Effector memory CD4-positive, alpha-beta T cell (primary cell): ENCODE measurements at places on chromosomes 3 and 15.

GRCh38 chr3:48633743-48634142 is 1.5 kb downstream of the SLC26A6 start:
- no peak for DNase-seq

DNA sequence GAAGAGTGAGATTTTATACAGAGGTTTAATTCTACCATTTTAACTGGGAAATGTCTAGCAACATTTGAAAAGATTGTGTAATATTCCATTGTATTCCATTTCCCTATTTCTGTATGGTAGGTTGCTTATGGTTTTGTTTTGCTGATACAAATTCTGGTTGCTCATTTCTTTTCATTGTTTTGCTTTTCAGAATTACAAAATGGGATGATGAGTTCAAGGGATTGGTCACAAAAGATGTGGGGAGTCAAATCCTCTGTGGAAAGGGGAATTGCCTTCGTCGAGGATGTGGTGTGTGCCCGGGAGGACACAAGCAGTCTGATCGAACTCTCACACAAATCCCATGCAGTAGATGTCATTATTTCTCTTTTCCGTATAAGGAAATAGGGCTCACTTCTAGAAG is 18.3 kb downstream of the SLCO3A1 start:
- DNase-seq, result no peak

GRCh38 chr3:120425572-120426250 is 25.1 kb downstream of the FSTL1 start:
- DNase-seq, result no peak

- no peak for DNase-seq
Observed at GRCh38 chr15:69727121-69727924, 274.7 kb downstream of the RPLP1 start.

GRCh38 chr3:60399861-60400845 is 851.1 kb downstream of the FHIT start:
- no peak for DNase-seq

- DNase-seq, result no peak
Observed at GRCh38 chr15:74653426-74654102, 37.9 kb downstream of the CLK3 start.

GRCh38 chr15:40510201-40510600 is 39.4 kb downstream of the CHST14 start:
- no peak for DNase-seq

- DNase-seq, result peak; percentile 27
Observed at GRCh38 chr15:42084465-42085235, 9.7 kb downstream of the PLA2G4D start.

- DNase-seq, result no peak
Observed at GRCh38 chr3:47128137-47128536, 35.8 kb downstream of the SETD2 start.

- DNase-seq, result no peak
Observed at GRCh38 chr3:115292131-115292530, 145.0 kb upstream of the ZBTB20 start.

DNA sequence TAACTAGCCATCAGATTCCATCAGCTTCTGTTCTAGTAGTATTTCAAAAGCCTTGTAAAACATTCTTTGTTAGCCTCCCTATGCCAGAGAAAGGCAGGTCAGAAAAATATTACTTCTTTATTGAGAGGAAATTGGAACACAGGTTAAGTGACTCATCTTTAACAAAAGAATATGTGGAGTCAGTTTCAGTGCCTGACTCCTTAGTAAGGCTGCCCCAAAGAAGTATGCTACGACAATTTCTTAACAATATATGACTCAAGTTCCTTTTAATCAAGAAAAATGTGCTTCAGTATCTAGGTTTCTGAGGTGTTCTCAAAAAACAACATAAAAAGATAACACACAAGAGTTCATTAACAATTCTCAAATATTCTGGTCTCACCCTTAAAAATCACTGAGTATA is 139.2 kb downstream of the VPS13C start:
- no peak for DNase-seq

- no peak for DNase-seq
Observed at GRCh38 chr3:132543011-132543739, 53.9 kb upstream of the ACKR4 start.

DNA sequence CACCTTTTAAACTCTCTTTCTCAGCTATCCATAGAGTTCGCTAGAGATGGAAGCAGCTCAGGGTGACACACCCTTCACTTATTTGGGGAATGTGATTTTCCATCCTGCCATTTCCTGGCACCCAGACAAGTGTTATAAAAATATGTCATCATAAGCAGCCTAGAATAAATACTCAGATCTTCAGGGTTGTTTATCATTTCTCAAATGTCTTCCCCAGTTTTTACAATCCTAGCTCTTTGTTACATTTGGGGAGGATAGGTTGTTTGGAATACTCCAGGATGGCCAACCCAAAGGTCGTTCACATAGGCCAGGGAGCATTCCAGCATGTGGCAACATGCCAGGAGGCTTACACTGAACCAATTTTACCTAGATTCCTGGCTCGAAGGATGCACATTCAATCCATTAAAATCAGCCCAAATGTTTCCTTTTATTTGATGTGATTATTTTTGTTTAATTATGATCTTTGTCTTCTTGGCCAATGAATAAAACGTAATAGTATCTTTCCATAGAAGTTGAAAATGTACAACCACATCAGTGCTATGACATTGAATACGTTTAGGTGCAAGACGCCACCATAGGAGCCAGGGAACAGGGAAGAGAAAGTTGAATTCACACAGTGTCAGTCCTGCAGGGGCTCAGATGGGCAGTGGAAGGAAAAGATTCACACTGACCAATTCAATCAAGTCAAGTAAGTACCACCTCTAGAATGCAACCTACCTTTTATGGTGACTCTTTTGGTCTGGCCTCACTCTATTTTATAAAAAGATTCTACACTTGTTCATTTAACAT is 537.7 kb upstream of the MDFIC2 start:
- no peak for DNase-seq

- DNase-seq, result no peak
Observed at GRCh38 chr3:118577055-118577777, 457.4 kb downstream of the IGSF11 start.

DNA sequence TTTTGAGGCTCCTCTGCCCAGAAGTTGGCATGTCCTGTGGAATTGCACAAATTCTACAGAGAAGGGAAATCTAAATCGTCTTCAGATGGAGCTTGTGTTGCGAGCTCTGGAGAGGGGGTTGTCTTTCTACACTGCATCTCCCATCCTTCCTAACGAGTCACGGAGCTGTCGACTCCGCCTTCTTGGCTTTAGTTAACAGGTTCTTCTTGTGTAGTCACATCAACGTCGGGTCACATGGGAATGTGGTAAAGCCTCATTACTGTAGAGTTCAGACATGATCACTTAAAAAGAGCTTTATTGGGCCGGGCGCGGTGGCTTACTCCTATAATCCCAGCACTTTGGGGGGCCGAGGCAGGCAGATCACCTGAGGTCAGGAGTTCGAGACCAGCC is 60.0 kb downstream of the DNASE1L3 start:
- DNase-seq, result no peak

DNA sequence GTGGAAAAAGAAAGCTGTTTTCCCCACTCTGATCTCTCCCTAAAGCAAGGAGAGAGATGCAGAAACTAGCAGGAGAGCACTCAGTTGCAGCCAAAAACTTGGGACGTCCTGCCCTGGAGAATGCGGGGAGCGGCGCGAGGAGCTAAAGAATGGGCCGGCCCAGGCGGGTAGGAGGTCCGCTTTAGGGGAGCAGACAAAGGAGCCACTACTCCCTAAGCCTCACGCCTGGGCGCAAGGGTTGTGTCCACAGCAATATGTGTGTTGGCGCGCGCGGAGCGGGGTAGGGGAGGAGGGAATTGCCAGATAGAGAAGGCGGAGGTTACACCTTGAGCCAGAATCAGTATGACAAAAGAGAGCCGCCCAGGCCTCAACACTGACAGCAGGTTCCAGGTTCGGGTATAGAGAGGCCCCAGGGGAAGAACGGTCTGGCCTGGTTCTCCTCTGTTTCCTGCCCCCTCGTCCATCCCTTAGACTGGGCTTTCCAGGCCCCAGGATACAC is 2.9 kb downstream of the WNT5A start:
- DNase-seq, result no peak

DNA sequence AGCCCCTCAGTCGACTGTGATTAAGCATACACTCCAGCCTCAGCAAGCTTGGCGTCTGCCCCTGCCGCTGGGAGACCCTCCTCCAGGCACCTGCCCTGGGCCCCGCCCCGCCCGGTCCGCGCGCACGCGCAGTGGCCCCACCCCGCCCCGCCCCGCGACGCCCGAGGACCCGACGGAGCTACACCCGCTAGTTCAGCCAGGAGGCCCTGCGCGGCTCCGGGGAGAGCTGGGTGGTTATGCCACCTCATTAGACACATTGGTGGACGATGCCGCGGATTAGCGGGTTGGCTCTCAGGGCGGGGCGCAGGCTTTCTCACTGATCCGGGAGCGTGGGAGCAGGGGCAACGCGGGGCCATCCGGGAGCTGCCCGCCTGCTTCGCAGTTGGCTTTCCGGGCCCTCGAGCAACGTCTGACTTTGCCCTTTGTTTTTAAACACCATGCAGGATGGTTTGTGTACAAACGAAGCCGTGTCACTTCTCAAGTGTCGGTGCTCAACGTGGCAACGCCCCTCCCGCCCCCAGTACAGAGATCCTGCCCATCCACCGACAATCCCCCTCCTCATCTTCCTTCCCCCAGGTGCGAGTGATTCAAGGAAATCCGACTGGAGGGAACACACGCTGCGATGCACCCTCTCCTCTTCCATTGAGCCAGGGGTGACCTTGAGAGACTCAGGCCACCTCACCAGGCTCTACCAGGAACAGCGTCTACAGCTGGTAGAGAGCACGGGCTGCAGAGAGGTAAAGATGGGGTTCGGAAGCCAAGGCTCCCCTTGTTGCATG is 109.3 kb downstream of the SHQ1 start:
- peak; percentile 61 for DNase-seq

- DNase-seq, result no peak
Observed at GRCh38 chr3:108342837-108343486, 46.6 kb downstream of the HHLA2 start.

GRCh38 chr15:64050281-64051092 is 4.2 kb upstream of the DAPK2 start:
- DNase-seq, result no peak

DNA sequence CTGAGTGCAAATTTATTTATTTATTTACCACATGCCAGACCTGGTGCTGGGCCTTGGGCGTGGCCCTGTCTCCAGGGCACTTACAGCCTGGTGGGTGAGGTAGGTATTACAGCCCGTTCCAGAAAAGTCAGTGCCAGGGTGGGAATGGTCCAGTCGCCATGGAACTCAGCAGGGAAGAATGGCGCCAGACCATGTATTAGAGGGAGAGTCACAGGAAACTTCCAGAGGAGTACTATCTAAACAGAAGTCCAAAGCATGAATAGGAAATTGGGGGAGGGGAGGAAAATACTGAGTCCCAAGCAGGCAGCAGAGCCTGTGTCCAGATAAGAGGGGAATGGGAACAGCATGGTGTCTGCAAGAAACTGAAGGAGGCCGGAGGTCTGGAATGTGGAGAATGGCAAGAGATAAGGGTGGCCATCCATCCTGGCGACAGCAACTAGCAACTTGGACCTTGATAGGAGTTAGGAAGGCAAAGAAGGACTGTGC is 27.0 kb downstream of the SH3BP5 start:
- no peak for DNase-seq

DNA sequence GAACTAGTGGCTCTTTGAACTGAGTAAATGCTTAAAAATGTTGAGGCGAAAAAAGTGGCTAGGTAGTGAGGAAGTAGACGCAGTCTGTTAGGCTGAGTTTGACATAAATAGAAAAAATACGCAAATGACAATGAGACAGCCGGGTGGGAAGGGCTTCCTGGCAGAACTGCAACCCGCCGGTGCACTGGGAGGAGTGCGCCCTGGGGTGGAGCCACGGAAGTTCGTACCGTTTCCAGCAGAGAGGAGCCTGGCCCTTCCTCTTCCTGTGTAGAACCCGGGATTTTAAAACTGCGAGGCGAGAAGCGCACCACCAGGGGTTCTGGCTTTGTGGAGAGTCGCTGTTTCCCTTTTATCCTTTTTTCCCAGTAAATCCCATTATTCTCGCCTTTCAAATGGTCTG is 602.6 kb downstream of the PYDC2 start:
- DNase-seq, result no peak

DNA sequence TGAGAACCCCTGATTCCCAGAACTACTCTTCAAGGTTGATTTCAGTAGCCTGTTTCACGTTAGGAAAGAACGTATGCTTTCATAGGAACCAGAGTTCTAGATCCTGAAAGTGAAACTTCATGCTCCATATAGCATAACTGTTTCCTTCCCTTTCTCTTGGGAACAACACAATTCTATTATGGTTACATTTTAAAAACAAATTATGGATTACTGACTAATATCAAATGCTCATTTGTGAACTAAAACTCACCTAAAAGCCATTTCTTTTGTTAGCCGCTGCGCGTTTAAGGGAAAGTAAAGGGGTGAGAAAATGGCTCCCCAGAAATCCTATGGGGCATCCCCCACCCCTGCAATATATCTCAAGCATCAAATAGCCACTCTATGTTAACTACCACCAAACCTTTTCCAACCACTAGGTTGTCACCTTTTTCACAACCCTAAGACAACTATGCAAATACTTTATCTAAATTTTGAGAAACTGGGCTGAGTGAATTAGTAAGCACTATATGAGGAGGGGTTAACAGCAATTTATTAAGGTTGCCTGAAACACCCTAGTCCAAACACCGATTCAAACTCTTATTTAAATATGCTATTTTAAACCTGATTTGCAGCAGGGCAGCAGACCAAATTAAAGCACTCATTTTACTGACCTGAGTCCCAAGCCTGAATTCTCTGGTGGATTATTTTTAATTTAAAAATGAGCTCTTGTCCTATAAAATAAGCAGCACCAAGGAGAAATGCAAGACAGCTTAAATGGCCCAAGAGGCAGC is 2.4 kb downstream of the SIAH2 start:
- no peak for DNase-seq

DNA sequence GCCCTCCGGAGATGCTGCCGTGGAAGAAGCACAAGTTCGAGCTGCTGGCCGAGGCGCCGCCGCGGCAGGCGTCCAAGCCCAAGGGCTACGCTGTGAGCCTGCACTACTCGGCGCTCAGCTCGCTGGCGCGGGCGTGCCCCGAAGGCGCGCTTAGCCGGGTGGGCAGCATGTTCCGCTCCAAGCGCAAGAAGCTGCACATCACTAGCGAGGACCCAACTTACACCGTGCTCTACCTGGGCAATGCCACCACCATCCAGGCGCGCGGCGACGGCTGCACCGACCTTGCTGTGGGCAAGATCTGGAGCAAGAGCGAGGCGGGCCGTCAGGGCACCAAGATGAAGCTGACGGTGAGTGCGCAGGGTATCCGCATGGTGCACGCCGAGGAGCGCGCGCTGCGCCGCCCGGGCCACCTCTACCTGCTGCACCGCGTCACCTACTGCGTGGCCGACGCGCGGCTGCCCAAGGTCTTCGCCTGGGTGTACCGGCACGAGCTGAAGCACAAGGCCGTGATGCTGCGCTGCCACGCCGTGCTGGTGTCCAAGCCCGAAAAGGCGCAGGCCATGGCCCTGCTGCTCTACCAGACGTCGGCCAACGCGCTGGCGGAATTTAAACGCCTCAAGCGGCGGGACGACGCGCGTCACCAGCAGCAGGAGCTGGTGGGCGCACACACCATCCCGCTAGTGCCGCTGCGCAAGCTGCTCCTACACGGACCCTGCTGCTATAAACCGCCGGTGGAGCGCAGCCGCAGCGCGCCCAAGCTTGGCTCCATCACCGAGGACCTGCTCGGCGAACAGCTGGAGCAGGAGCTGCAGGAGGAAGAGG is 1.3 kb downstream of the FAM43A start:
- no peak for DNase-seq
